Left renal pelvis (tissue), 4 donors: ENCODE measurements at places on chromosomes 11 and 22.

DNA sequence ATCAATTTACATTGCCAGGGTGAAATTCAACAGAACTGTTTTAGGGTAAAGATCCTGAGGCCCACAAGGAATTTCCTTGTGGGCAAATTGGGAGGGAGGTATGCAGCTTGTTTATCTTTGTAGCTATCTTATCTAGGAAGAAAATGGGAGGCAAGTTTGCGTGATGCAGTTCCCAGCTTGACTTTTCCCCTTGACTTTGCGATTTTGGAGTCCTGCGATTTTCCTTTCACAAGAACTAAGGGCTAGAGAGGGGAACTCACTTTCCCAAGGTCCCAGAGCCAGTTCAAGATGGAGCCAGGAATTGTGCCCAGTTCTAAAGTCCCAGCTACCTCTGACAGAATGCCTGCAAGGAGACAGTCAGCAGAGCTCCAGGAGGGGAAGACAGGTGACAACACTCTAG is 30.7 kb downstream of the RIBC2 start:
- no peak for DNase-seq

DNA sequence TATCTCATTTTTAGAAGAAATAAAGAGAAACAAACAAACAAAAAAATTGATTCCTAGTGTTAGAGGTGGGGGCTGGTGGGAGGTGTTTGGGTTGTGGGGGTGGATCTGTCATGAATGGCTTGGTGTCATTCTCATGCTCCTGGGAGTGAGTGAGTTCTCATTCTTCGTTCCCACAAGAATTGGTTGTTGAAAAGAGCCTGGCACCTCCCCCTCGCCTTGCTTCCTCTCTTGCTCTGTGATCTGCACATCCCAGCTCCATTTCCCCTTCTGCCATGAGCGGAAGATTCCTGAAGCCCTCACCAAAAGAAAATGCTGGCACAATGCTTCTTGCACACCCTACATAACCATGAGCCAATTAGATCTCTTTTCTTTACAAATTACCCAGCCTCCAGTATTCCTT is 277.8 kb downstream of the ST3GAL4 start:
- DNase-seq = no peak

DNA sequence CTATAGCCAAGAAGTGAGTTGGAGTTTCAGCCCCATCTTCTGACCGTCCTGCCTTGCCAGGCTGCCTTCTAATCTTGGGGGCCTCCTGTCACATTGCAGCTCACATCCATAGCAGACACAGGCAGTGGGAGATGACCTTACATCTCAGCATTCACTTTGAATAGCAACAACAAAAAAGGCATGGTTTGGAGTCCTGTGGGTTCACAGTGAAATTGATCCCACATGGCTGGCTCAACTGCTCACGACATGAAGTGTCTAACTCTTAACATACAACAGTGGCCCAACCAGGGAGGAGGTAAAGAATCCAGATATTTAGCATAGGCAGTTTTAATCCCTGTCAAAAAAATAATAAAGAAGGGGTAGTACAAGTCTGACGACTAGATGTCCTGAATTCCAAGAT is 38.1 kb downstream of the DBX1 start:
- no peak for DNase-seq

GRCh38 chr11:121300972-121301699 is 8.6 kb downstream of the SC5D start:
- DNase-seq = no peak

DNA sequence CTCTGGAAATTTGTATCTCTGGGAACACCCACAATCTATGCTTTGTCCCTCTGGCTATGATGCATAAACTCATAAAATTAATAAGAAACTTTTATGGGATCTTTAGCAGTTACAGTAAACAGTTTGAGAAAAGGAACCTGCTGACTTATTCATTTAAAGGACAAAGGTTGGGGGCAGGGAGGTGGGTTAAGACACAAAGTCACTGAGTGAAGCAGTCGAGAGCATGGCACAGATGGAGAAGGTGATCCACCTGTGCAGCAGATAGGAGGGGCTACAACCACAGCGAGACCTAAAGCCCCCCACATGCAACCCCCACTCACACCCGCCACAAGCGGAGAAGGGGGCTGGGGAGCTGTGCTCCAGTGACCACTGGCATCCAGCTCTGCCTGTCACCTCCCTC is 45.0 kb downstream of the SMCO4 start:
- no peak for DNase-seq

DNA sequence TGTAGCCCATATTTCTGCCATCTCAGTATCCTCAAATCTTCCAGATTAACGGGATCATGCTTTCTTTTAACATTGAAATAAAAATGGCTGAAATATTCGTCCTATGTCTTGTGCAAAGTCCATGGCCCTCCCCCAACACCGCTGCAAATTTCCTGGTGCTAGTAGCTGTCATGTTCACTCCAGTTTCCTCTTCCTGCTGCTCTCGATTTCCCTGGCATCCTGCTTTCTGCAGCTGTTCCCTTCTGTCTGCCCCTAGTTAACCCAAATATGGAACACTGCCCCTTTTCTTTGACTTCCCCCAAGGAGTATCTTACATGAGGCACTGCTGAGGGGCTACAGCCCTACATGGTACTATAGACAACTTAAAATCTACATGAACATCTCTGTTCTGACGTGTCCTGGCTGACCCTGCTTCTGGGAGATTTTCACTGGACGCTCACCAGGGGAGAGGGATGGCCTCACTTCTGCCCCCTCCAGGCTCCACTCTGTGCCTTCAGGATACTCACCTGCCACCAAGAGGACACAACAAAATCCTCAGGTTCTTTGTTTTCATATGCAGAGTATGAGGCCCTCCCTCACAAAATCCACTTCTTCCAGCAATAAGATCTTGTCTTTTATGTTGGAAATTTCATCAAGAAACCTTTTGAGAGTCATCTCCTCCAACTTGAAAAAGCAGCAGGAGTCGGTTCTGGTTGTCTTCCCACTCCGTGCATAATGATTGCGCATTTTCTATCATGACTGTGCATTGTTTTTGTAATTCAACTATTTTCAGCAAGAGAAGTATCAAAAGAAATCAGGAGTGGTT is 29.5 kb upstream of the SCUBE2 start:
- DNase-seq = no peak

GRCh38 chr11:102798012-102798746 is at the start of gene MMP1:
Gene MMP1 (minus strand): TSS chr11:102798160. CDS start chr11:102798092, 68 bp downstream.
- DNase-seq = no peak

DNA sequence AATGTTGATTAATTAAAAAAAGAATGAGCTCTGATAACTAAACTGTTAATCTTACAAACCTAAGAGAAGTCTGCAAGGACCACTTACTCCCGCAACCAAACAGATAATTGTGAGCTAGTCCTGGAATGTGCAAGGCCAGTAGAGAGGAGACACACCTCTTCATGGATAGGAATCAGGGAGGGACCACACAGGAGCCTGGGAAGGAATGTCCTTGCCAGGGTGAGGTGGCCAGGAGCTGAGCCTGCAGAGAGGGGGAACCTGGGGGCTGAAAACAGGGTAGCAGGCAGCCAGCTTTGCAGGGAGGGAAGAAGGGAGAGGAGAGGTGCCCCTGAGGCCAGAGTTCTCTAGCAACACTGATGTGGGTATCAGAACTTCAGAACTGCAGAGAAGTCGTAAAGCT is 9.4 kb upstream of the NLRP10 start:
- DNase-seq = no peak

- DNase-seq = no peak
Observed at GRCh38 chr11:12193515-12194336, 83.3 kb downstream of the MICAL2 start.

GRCh38 chr22:29491012-29491411 is 11.0 kb downstream of the NEFH start:
- no peak for DNase-seq

- DNase-seq = no peak
Observed at GRCh38 chr11:106234794-106235193, 157.3 kb downstream of the AASDHPPT start.

DNA sequence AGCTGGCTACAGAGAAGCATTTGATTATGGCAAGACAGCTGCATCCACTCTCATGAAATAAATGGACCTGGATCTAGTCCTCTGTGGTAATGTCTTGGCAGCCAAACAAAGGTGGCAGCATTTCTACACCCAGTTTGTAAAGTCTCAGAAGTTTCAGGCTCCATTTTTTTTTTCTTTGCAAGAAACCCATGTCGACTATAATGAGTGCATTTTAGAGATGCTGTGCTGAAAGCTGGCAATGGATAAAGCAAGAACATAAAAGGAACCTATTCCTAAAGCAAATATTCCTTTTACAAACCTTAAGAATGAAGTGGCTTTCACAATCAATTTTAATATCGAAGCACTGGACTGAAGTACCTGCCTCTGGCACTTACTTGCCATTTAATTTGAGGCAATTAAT is 33.5 kb downstream of the THAP12 start:
- no peak for DNase-seq

DNA sequence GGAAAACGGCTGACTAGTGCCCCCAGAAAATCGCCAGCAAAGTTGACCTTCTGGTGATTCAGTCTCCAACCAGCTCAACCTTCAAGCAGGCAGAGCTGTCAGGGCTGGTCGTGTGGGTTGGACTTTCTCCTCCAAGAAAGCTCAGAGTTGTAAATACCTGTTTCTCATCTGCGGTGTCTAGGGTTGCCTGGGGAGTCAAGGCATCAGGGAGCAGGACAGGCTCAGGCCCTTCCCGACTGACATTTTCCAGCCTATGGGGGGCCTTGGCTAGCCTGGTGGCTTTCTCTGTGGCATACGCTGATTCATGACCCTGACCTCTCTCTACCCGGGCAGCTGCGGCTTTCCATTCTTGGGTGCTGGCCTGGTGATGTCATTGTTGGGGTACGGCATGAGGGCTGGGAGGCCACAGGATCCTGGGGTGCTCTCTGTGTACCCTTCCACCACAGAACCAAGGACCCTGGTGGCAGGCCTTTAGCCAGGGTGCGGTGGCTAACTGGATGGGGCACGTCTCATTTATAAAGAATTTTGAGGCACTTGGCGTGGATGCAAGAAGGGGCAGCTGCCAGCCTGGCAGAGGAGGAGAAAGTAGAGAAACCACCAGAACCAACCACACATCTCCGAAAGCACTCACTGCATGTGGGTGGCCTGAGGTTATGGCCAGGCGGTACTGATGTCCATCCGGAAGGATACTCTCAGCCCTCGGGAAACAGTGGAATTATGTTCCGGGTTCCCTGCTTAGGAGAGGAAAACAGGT is 64.9 kb downstream of the BCR start:
- DNase-seq = no peak

- DNase-seq = no peak
Observed at GRCh38 chr11:115896084-115896483, 391.9 kb upstream of the CADM1 start.

DNA sequence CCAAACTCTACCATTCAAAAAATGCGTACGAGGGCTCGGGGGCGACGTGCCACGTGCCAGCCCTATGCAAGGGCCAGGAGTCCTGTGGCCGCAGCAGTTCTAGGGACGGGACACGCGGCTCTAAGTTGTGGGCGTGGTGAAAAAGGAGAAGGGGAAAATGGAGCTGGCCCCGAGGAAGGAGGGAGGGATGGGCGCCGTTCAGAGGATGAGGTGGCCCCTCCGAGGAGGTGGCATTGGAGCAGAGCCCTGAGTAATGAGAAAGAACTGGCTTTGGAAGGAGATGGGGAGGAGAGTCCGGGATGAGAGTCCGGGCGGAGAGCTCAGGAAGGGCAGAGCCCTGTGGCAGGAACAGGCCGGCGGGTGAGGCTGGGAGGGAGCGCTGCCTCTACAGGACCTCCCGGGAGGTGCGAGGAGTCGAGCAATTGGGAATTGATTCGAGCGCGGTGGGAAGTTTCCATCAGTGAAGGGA is 21.0 kb downstream of the OTUB1 start:
- no peak for DNase-seq

DNA sequence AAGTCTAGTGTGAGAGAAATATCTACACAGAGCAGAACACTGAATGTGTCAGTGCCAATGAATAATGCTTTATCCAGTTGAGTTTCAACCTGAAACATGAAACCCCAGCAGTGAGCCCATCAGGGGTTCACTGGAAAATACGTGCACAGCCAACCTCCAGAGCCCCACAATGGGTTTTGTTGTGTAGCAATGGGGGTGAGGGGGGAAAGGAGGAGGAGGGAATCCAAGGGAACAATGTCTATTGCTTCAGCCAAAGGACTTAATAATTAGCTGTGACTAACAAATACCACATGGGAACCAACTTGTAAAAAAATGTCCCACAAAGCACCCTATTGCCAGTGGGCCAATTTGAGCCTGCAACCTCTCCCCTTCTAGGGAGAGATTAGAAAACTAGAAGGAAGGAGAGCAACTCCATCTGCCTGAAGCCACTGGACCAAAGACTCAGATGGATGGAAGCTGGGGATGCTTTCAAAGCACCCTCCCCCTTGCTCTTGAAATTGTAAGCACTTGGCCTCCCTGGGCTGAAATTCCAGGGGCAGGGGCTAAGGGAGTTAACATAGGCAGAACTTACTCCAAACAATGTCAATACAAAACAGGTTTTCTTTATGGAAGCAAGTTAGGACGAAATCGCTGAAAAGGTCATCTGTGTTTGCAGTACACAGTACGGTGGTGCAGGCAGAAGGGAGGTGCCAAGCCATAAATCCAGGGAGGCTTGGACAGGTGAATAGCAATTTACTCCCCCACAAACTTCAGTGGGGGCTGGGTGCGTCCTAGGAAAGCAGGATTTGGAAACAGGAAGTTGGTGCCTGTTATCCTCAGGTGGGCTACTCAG is 99.8 kb downstream of the ARL14EP start:
- DNase-seq = no peak

GRCh38 chr11:63635762-63636465 is 21.7 kb upstream of the PLAAT3 start:
- no peak for DNase-seq

DNA sequence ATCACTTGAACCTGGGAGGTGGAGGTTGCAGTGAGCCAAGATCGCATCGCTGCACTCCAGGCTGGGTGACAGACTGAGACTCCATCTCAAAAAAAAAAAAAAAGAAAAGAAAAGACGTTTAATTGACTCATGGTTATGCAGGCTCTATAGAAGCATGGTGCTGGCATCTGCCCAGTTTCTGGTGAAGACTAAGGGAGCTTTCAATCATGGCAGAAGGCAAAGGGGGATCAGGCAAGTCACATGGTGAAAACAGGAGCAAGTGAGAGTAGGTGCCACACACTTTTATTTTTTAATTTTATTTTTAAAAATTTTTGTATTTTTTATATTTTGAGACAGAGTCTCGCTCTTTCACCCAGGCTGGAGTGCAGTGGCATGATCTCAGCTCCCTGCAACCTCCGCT is 8.4 kb upstream of the PATZ1 start:
- no peak for DNase-seq

- no peak for DNase-seq
Observed at GRCh38 chr11:12762696-12763324, 88.6 kb downstream of the TEAD1 start.

- DNase-seq = no peak
Observed at GRCh38 chr11:67057205-67057672, 592 bp downstream of the RHOD start.

- no peak for DNase-seq
Observed at GRCh38 chr11:47560426-47560825, 5.0 kb upstream of the PTPMT1 start.
